IMR-90 (cell line): ENCODE measurements at places on chromosomes 1 and 21. TPM values are rescaled to one million over a fixed set of nuclear protein-coding genes. Genes with fewer than 3 reads are reported as not detected.
A peak's percentile ranks its signal among the peaks of the same experiment; 100 is the strongest.

The LRRN2 gene
- not detected in 2 replicates for total RNA-seq

The MYOM3 gene
- total RNA-seq, result not detected in 2 replicates

DNA sequence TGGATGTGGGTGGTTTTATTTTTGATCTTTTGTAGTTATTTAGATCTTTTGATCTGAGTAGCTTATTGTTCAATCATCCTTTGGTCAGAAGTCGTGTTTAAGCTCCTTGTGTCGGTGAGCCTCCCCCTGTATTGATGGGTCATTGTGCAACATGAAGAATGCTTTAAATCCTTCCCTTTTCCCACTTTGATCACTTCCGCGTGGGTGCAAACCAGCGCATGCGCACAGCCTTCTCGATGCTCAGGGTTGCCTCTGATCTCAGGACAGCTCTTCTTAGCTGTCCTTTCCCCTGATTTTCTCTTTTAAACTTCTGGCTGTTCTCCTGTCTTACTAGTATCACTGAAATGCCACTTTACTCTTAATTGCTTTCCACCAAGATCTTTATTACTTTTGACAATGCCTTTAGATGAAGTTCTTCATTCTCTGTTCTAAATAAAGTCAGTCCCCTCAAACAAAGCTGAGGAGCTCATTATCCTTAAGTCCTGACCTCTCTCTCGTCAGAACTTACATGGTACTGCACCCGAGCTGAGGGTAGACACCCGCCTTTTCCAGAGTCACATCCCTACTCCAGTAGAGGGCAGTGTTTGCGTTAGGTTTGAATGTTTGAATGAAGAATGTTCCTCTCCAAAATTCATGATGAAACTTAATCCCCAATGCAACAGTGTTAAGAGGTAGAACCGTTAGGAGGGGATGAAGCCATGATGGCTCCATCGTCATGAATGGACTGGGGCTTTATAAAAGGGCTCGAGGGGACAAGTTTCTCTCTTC lies 547.9 kb upstream of the TMPRSS15 start:
- DNase-seq, result no peak

DNA sequence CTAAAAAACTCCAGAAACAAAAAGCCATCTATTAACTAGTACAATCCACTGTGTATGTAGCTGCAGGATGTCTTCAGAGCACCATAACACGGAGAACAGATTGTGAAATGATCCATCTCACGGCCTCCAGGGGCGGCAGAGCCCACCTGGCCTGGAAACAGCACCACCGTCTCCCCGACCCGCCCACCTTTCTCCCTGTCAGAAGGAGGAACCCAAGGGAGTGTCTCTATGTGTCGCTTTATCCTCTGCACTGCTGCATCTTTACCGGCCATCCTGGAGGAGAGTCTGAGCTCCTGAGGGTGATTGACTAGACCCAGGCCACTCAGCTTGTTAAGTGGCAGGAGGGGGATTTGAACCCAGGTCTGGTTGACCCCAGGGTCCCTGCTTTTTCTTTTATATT lies 405.0 kb downstream of the MATN1 start:
- no peak for DNase-seq

- DNase-seq, result no peak
These were observed 13.6 kb downstream of the FAM177B start for GRCh38 chr1:222750651-222751050.

DNA sequence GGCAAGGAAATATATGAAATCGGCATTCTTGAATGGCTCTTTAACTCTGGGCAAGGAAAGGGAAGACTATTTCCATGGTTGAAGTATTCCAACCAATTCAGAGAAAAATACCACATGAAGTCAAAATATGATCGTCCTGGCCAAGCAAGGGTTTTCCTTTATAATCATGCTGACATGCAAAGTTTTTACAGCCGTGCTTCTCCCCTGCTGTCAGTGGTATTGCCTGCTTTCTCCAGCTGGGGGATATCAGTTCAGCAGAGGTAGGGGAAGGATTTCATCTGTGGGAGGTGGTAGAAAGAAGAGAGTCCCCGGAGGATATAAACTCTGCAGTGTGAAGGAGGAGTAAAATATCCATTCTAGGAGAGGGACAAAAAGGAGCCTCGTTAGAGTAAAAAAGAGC lies 322.8 kb downstream of the PAPPA2 start:
- no peak for DNase-seq

- DNase-seq, result no peak
These were observed 57.9 kb downstream of the AGPAT3 start for GRCh38 chr21:43922949-43923348.

- no peak for DNase-seq
These were observed 430.0 kb upstream of the KAZN start for GRCh38 chr1:14168326-14169063.

DNA sequence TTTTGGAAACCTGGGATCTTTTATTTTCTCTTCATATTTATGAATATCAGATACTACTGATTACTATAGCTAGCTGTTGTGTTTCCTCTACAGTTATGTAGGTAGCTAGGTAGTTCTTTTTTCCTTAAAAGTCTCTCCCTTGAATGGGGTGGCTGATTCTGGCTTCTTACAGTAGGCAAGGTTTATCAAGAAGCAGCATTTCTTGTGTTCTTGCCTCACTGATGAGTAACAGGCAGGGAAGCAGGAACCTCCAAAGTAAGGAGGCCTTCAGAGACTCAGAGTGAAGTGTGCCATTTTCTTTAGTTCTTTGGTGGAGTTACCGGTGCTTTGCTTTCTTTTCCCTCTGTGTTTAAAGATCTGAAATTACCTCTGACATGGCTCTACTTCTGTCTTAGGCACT lies 56.0 kb downstream of the ZMYM4 start:
- DNase-seq, result peak; percentile 58

GRCh38 chr1:94772845-94773244 lies 47.3 kb upstream of the SLC44A3 start:
- no peak for DNase-seq
